ENCODE measurements at places on chromosomes 5 and 9.

- DNase-seq: no peak
Measured at GRCh38 chr9:116377179-116377798, 223.7 kb downstream of the PAPPA start.

GRCh38 chr9:129430940-129431643 lies 189.8 kb downstream of the C9orf50 start:
- no peak for DNase-seq

GRCh38 chr9:14441976-14442651 lies 128.2 kb upstream of the NFIB start:
- DNase-seq: no peak

DNA sequence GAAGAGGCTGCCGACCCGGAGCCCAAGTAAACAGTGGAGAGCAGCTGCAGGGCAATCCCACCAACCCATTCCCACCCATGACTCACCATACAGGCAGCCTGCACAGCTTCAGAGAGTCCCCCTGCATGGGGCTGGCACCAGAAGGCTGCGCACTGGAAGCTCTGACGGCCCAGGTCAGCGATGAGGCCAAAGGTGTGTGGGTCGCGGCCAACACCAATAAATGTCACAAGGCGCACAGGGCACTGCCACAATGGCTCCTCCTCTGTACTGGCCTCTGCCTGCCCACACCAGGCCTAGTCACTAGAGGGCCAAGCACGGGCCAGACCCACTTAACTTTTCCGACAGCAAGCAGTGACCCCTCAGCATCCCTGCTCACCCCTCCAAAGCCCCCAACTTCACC lies 3.0 kb upstream of the SRA1 start:
- no peak for DNase-seq

- DNase-seq: no peak
Measured at GRCh38 chr9:93575796-93576257, 557 bp upstream of the PHF2 start.

DNA sequence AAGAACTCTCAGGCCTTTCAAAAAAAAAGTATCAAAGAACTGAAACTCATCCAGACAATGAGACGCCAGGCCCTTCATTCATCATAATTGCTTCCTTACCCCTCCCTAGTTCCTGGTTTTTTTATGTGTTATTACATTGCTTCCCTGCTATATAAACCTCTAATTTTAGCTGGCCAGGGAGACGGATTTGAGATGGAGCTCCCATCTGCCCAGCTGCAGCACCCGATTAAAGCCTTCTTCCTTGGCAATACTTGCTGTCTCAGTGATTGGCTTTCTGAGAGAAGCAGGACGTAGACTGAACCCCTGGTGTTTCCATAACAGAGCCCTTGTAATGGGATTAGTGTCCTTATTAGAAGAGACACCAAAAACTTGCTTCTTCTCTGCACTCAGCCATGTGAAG lies 62.4 kb downstream of the BARX1 start:
- no peak for DNase-seq

GRCh38 chr9:125436613-125437443 lies 175.2 kb downstream of the GAPVD1 start:
- DNase-seq: no peak

DNA sequence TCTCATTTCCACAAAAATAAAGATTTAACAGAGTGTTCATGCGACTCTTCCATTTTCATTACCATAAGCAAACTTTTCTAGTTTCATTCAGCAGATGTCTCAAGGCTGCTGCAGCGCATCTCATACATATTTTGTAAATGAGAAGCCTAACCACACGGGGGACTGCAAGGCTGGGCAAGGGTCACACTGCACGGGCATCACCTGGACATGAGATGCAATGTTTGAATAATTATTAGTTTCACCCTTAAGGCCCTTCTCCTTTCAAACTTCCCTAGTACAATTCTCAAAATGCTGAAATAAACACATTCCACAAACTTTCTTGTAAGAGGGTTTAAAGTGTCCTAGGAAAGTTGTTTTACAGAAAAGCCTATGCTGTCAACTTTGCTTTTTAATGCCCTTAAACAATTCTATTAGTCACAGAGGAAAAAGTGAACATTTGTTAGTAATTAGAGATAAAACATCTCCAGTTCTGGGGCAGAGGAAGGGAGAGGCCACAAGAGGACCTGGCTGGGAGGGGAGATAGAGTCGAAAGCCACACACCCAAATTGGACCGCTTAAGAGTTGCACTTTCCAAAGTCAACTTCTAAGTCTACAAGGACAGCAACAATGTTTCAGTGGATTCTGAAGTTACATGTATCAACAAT lies 1.3 kb downstream of the DENND1A start:
- no peak for DNase-seq

- no peak for DNase-seq
Measured at GRCh38 chr5:89265511-89266179, 382.7 kb upstream of the MEF2C start.

- DNase-seq: no peak
Measured at GRCh38 chr9:126587187-126588185, 26.2 kb upstream of the LMX1B start.

GRCh38 chr9:121778252-121779225 lies 127.1 kb downstream of the DAB2IP start:
- DNase-seq: no peak
